CD4-positive, alpha-beta T cell treated with Interleukin-4 for 1 hour (primary cell): ENCODE measurements at places on chromosomes 3 and 15.
A peak's percentile ranks its signal among the peaks of the same experiment; 100 is the strongest.

- peak; percentile 30 for DNase-seq
Observed at GRCh38 chr3:177284383-177284881, 87.2 kb upstream of the TBL1XR1 start.

DNA sequence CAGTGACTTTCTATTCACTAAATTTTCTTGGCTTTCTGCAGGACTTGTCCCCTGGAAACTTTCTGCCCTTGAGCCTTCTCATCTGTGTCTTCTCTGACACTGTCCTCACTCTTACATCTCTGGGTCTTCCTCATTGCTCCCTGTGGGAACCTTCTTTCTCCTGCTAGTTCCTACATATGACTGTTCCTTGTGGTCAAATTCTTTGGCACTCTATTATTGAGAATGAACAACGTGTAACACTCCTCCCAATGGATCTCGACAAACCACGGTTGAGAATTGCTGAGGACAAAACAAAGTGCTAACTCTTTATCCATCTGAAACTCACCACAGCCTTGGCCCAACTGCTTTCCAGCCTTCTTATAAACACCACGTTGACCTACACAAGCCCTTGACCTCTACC, 3.5 kb upstream of the FAM81A start:
- DNase-seq: no peak

- DNase-seq: no peak
Observed at GRCh38 chr15:91329914-91330313, 229.9 kb downstream of the SV2B start.

GRCh38 chr15:76191539-76192244, 119.6 kb downstream of the ETFA start:
- DNase-seq: no peak

GRCh38 chr15:29266052-29266582, 3.5 kb downstream of the NSMCE3 start:
- no peak for DNase-seq

DNA sequence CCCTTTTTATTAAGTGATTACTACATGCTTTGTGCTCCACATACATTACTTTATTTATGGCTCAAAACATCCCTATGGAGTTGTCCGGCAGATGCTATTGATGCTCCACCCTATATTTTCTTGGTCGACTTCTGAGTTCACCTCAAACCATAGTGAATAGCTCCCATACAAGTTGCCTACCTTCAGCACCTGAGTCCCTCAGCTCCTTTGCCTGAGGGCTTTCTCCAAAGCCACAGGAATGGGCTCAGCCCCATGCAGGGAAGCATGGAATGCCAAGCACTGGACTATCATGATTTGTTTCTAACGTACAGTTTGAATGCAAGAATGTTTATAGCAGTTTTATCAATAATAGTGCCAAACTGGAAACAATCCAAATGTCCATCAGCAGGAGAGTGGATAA, 124.8 kb upstream of the TNIK start:
- no peak for DNase-seq

GRCh38 chr3:24259901-24260512, 234.6 kb downstream of the THRB start:
- DNase-seq: no peak

GRCh38 chr15:22810853-22811338, 24.5 kb downstream of the NIPA1 start:
- no peak for DNase-seq

DNA sequence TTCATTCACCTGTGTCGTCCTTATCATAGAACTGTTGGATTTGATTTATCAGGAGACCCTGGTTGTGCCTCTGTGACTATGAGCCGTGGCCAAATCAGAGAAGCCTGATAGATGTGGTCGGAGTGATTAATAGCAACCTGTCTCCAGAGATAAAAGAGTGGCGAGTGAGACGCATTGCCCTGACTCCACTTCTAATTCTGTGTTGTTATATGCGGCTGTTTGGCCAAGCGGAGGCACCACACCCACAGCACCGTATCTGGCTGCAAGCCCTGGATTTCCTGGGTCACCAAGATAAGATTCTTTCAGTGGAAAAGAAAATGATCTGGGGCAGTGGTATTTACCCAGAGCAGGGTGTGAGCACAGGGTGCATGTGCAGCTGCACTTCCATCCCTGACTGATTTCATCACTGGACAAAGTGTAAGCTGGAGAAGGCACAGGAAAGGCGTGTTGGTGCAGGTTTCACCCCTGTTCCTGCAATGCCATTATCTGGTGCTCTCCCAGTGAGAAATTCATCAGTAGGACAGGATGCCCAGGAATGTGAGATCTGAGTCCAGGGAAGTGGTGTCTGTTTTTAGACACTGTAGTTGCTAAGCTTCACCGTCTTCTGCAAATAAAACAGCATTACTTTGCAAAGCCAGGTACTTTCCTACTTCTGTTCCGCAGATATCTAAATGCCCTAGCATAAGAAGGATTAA, 84.6 kb downstream of the CD47 start:
- no peak for DNase-seq

- DNase-seq: no peak
Observed at GRCh38 chr3:152480282-152480953, 211.7 kb downstream of the MBNL1 start.

DNA sequence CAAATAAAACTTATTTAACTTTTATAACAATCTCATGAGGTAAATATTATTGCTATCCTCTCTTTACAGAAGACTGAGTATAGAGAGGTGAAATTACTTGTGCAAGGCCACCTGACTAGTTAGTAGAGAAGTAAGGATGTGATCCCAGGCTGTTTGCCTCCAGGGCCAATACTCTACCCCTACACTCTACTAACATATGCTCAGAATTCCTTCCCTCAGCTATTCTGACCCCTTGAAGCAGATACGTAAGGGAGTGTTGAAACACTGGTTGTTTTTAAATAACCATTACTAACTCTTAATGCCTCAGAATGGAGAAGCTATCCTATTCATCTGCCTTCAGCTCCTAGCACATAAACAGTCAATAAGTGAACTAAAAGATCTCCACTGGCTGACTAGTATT, 24.1 kb downstream of the CSTA start:
- DNase-seq: no peak

DNA sequence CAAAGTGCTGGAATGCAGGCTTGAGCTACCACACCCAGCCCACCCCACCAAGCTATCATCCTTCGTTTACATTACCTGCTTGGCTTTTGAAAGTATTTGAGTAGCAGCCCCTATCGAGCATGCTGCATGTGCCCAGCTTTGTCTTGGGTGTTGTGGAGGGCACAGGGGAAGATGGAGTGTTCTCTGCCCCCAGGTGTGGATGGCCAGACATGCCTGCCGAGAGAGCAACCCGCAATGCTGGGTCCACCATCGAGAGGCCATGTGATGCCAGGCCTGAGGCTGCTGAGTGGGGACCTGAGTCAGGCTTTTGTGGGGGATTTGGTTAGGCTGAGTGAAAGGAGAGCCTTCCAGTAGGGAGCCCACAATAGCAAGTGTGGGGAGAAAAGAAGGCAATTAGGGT, 25.9 kb downstream of the FOXL2NB start:
- no peak for DNase-seq

DNA sequence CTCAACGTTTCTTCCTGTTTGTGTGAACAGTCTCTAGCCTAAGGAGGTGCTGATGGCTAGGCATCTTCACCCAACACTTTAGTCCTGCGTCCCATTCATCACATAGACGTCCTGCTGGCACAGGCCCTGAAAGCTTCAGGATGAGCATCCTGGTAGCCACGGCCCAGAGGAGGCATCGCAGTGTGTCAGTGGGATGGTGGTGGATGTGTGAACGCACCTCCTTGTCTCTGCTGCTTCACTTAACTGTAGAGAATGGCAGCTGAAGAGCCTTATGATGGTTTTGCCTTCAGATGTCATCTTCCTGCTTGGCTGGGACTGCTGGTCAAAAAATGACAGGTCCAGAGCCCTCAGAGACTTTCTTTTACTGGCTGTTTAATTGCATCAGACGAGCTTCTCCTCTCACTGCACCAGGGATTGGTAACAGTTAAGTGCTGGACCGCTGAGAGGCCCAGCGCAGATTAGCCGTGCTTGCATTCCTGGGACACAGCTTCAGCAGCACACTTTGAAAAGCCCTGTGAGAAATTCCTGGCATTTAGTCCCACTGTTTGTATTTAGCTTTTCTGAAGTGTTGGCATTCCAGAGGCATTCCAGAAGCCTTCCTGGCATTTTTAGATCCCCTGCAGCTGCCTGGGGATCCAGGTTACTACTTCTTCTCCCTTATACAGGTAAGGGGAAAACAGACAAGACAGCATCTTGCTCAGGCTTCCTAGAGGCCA, 132.4 kb upstream of the PLXNA1 start:
- no peak for DNase-seq

- DNase-seq: no peak
Observed at GRCh38 chr3:187878772-187879518, 133.7 kb upstream of the BCL6 start.

- DNase-seq: no peak
Observed at GRCh38 chr15:92035961-92036360, 182.5 kb downstream of the SLCO3A1 start.

- DNase-seq: no peak
Observed at GRCh38 chr3:58065700-58066167, 57.5 kb downstream of the FLNB start.

GRCh38 chr3:63652066-63652725, at the start of gene SNTN:
Gene SNTN, plus strand, starts transcription at chr3:63652675. Its CDS starts 13 bp downstream, at chr3:63652688.
- no peak for DNase-seq
